Myometrial cell (primary cell): ENCODE measurements at places on chromosomes 12 and 14. TPM values are rescaled to one million over a fixed set of nuclear protein-coding genes. Genes with fewer than 3 reads are reported as not detected.

NCAPD2 gene
- total RNA-seq, result 101 TPM in 2 replicates

CCDC197 gene
- total RNA-seq, result not detected in 2 replicates

TNFRSF1A gene
- total RNA-seq, result 460 and 580 TPM in 2 replicates

ESYT1 gene
- total RNA-seq, result 240 and 325 TPM in 2 replicates

SLC25A21 gene
- total RNA-seq, result 1.2 and 2.0 TPM in 2 replicates

RAD9B gene
- 0.86 TPM in 1 of 2 replicates, not detected in the other for total RNA-seq

C14orf132 gene
- total RNA-seq, result 9.5 and 12.6 TPM in 2 replicates

SMCO2 gene
- total RNA-seq, result not detected in 2 replicates

RNF212B gene
- total RNA-seq, result not detected in 2 replicates

TOMM20L gene
- not detected in 2 replicates for total RNA-seq

BDKRB2 gene
- total RNA-seq, result 30.8 and 35.8 TPM in 2 replicates

LRP1-AS gene
- total RNA-seq, result not detected in 2 replicates

SLC16A7 gene
- 11.0 and 29.4 TPM in 2 replicates for total RNA-seq

GLT8D2 gene
- 20.2 and 26.4 TPM in 2 replicates for total RNA-seq

BLOC1S1 gene
- total RNA-seq, result 153 and 189 TPM in 2 replicates

PXMP2 gene
- total RNA-seq, result 25.9 and 40.1 TPM in 2 replicates

C14orf180 gene
- total RNA-seq, result not detected in 2 replicates

RHOF gene
- 14.9 and 15.0 TPM in 2 replicates for total RNA-seq

RILPL1 gene
- total RNA-seq, result 13.8 and 16.1 TPM in 2 replicates

LBHD2 gene
- not detected in 2 replicates for total RNA-seq

KRT80 gene
- total RNA-seq, result 0.53 TPM in 1 of 2 replicates, not detected in the other

MUCL1 gene
- not detected in 2 replicates for total RNA-seq

GOLT1B gene
- 62.6 and 66.6 TPM in 2 replicates for total RNA-seq

SMCO3 gene
- total RNA-seq, result not detected in 2 replicates

PSMD9 gene
- 120 and 142 TPM in 2 replicates for total RNA-seq

SMIM41 gene
- total RNA-seq, result not detected in 2 replicates

NANOG gene
- total RNA-seq, result not detected in 2 replicates

KRT83 gene
- total RNA-seq, result not detected in 2 replicates

CEP290 gene
- 5.8 and 9.9 TPM in 2 replicates for total RNA-seq

KCNC2 gene
- not detected in 2 replicates for total RNA-seq

LMO3 gene
- 0.58 and 0.71 TPM in 2 replicates for total RNA-seq

TMEM260 gene
- 4.8 and 6.3 TPM in 2 replicates for total RNA-seq

OR6C74 gene
- not detected in 2 replicates for total RNA-seq

NGB gene
- not detected in 2 replicates for total RNA-seq

CD4 gene
- under 0.01 TPM in 1 of 2 replicates, not detected in the other for total RNA-seq

SDSL gene
- 5.3 and 8.6 TPM in 2 replicates for total RNA-seq

KMT2D gene
- 15.9 and 23.6 TPM in 2 replicates for total RNA-seq

APOF gene
- not detected in 2 replicates for total RNA-seq

SERPINA10 gene
- total RNA-seq, result not detected in 2 replicates

ADAM21 gene
- 0.18 and 0.86 TPM in 2 replicates for total RNA-seq

FLRT2 gene
- total RNA-seq, result 0.29 and 1.1 TPM in 2 replicates

UNC79 gene
- total RNA-seq, result under 0.01 TPM in 1 of 2 replicates, not detected in the other

GLI1 gene
- 1.4 and 3.7 TPM in 2 replicates for total RNA-seq

YLPM1 gene
- total RNA-seq, result 15.9 and 20.0 TPM in 2 replicates

PPM1H gene
- under 0.01 TPM in 1 of 2 replicates, not detected in the other for total RNA-seq

TIGAR gene
- 19.0 and 20.6 TPM in 2 replicates for total RNA-seq

GARIN6 gene
- not detected in 2 replicates for total RNA-seq
